ENCODE measurements at places on chromosomes 6 and 20.

GRCh38 chr6:21067521-21067920 lies 526.0 kb upstream of the SOX4 start:
- no peak overlapping the region for H3K4me3 ChIP-seq
- no peak for DNase-seq
- no peak overlapping the region for H3K27ac ChIP-seq
- H3K27me3 ChIP-seq: no peaks in the 10 kb centered on the region
- H3K4me1 ChIP-seq: peaks cover 6% of the 10 kb centered on the region
- no peaks in the 10 kb centered on the region for H3K36me3 ChIP-seq

- H3K4me1 ChIP-seq: peaks cover 26% of the 10 kb centered on the region
- peak overlapping the region; percentile 17 for H3K4me3 ChIP-seq
- H3K27me3 ChIP-seq: no peaks in the 10 kb centered on the region
- peak overlapping the region; percentile 39 for H3K27ac ChIP-seq
Observed at GRCh38 chr6:57013521-57013926, 33.0 kb upstream of the KIAA1586 start.

GRCh38 chr20:46195264-46196036 lies 77.3 kb downstream of the CD40 start:
- H3K27ac ChIP-seq: no peak overlapping the region
- H3K4me1 ChIP-seq: no peaks in the 10 kb centered on the region
- H3K36me3 ChIP-seq: no peaks in the 10 kb centered on the region
- no peak overlapping the region for H3K4me3 ChIP-seq
- H3K27me3 ChIP-seq: peaks cover 35% of the 10 kb centered on the region

GRCh38 chr6:18055714-18056382 lies 66.6 kb downstream of the NHLRC1 start:
- no peaks in the 10 kb centered on the region for H3K36me3 ChIP-seq
- peaks cover 8% of the 10 kb centered on the region for H3K27me3 ChIP-seq
- H3K4me1 ChIP-seq: peaks cover 25% of the 10 kb centered on the region
